ENCODE measurements at places on chromosomes 4 and X.

- DNase-seq, result no peak
These were observed 37.0 kb upstream of the TACR3 start for GRCh38 chr4:103756741-103757140.

DNA sequence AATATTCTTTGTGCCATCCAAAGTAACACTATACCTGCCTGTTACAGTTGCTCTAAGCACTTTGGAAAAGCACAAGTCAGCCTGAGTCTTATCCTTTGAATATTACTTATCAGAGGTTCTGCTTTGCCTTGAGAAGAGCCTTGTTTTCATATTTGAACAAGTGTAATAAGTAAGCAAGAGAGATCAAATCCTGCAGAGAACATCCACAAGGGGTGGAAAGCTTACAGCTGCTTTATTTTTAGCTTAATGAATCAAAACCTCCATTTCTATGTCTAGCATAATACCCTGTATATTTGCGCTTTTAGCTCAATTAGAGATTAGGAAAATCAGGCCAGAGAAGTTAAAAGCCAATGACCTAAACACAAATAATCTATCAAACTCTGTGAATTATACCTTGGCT lies 139.8 kb downstream of the CDS1 start:
- no peak for DNase-seq

GRCh38 chrX:48945517-48946348 lies 11.7 kb downstream of the OTUD5 start:
- DNase-seq, result no peak

- no peak for DNase-seq
These were observed 19.1 kb upstream of the PDS5A start for GRCh38 chr4:39996811-39997210.

GRCh38 chr4:40149960-40150385 lies 46.9 kb upstream of the RHOH start:
- no peak for DNase-seq

DNA sequence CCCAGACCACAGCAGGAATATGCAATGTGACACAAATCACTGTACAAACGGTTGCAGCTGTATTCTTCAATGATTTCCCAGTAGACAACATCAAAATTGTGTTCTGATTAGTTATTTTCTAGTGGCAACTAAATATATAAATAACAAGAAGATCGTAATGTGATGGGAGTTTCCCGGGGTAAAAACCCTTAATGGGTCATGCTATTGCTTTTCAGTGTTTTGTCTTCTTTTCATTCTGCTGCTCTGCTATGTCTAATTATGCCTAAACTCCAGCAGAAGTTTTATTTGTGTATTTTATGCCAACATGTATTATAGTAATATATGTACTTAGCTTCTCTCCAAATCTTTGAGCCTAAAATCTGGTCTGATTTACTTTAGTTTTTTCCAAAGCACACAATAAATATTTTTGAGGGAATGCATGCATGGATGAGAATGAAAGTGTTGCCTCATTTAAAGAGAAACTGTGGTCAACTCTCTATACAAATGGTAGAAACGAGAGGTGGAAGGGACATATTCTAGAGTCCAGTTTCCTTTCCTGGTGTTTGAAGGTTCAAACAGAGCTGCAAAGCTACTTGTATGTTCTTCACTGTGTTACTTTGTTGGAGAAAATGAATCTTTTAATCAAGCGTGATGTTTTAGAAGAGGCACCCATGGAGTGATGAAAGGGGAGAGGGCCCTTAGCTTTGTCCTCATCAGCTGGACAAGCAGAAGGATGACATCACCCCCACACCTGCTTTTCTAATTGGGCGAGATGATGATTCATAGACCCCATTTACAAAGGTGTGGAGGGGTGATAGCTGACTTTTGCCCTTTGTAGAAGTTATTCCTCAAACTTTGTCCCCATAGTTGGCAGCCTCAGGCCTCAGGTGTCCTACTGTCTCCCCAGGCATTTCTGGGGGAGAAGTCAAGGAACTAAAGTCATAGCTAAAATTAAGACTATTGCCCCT lies 129.7 kb downstream of the FRAS1 start:
- no peak for DNase-seq

- no peak for DNase-seq
These were observed 404 bp upstream of the GPRASP2 start for GRCh38 chrX:102711872-102712215.

GRCh38 chr4:185134307-185134869 lies 8.7 kb upstream of the SLC25A4 start:
- no peak for DNase-seq

- no peak for DNase-seq
These were observed 145.2 kb upstream of the MAB21L2 start for GRCh38 chr4:150436598-150437370.

DNA sequence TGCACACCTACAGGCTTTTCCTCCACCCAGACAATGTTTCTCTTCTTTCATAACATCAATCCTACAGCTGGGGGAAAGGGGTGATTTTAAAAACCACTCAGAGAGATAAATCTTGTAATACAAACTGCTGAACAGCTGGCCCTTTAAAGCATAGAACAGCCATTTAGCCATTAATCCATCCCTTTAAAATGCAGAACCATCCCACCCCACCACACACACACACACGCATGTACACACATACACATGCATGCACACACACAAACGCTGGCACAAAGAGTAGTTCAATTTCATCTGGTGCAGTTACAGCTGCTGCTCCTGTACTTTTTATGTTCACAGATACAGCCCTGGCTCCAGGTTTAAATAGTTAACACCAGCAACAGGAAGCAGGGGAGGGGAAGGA lies 426.1 kb downstream of the MID1IP1 start:
- no peak for DNase-seq

DNA sequence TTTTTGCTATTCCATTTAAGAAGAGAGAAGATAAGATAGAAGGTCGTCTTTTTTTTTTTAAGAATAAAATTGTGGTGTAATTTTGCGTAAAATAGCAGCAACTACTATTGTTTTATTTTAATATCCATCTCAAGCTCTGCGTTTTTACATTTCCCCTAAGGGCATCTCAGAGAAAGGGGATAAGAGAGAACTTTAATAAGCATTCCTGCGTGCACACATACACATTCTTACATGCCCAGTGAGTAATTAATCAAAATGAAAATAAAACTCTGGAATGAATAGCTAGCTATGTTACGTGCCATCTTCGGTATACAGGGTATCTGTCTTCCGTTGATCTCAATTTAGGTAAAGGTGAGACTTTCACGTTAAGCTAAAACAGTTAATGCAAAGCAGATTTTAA lies 200.3 kb upstream of the TENM3 start:
- no peak for DNase-seq

DNA sequence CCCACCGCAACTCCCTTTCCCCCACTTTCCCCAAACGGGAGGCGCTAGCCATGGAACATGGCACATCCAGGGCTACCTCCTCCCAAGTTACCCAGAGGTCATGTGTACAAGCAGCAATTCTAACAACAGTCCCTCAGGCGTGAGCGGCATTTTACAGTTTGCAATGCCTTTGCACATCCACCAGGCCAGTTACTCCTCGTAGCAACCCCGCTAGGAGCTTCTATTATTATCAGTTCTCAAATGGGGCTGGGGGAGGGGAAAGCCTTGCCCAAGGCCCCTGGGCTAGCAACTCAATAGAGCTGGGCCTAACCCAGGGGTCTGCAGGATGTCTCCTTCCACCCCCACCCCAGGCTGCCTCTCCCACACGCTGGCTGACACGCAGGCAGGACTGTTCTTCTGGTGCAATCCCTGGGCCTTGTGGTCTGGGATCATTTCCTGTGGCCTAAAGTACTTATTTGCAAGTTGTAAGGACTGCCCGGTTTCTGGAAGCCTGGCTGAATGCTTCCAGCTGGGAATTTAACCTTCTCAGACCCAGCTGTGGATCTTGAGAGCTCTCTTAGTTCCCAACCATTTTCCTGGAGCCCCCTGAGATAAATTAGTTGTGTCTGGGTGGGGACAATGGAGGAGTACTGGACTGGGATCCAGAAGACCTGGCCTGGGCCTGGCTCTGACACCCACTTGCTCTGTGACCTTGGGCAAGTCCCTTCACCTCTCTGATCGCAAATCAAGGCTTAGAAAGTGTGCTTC lies 27.7 kb downstream of the PJA1 start:
- no peak for DNase-seq

Data from mesothelial cell of epicardium (in vitro differentiated cells).